Caco-2 (cell line): ENCODE measurements at places on chromosomes 16 and 17. TPM values are rescaled to one million over a fixed set of nuclear protein-coding genes. Genes with fewer than 3 reads are reported as not detected.

Gene SOX15
- 0.53 TPM in 1 of 2 replicates, not detected in the other for total RNA-seq

DNA sequence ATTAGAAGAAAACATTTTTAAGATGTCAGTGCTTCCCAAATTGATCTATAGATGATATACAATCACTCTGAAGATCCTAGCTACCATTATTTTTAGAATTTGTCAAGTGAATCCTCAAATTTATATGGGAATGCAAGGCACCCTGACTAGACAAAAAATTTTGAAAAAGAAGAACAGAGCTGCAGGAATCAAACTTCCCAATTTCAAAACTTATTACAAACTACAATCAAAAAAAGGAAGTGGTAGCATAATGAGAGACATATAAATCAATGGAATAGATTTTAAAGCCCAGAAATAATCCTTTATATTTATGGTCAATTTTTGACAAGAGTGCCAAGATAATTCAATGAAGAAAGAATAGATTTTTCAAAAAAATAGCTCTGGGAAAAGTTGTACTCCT, 198.3 kb upstream of the KCNJ16 start:
- no peak for DNase-seq

GRCh38 chr16:10622036-10622921, 41.9 kb upstream of the EMP2 start:
- DNase-seq, result peak; percentile 94

GRCh38 chr17:41403404-41404023, 6.1 kb upstream of the KRT31 start:
- DNase-seq, result no peak

- DNase-seq, result no peak
These were observed 124.5 kb upstream of the ZFHX3 start for GRCh38 chr16:73172241-73172972.

GRCh38 chr17:40738553-40738952, 16.6 kb downstream of the KRT25 start:
- DNase-seq, result no peak

Gene KRTAP3-2
- total RNA-seq, result not detected in 2 replicates

DNA sequence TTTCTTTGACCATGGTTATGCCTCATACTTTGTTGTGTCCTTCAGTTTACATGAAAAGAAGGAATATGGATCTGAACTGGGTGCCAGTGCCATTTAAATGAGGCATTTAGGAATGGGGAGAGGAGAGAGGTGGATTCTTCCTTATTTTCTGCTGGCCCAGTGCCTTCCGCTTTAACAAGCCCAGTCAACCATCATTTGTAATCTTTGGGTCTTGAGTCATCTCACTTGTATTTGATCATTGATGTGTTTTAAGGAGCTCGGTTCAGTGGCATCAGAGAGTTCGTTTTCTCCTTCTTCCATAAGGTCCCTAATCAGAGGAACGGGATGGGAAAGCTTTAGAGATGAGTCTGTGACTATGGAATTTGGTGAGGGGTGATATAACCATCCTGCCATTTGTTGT, 334.9 kb downstream of the WWOX start:
- no peak for DNase-seq

- no peak for DNase-seq
These were observed 5.0 kb downstream of the ARL6IP1 start for GRCh38 chr16:18796377-18796776.

GRCh38 chr17:2181897-2182448, 121.6 kb downstream of the SMG6 start:
- DNase-seq, result no peak

DNA sequence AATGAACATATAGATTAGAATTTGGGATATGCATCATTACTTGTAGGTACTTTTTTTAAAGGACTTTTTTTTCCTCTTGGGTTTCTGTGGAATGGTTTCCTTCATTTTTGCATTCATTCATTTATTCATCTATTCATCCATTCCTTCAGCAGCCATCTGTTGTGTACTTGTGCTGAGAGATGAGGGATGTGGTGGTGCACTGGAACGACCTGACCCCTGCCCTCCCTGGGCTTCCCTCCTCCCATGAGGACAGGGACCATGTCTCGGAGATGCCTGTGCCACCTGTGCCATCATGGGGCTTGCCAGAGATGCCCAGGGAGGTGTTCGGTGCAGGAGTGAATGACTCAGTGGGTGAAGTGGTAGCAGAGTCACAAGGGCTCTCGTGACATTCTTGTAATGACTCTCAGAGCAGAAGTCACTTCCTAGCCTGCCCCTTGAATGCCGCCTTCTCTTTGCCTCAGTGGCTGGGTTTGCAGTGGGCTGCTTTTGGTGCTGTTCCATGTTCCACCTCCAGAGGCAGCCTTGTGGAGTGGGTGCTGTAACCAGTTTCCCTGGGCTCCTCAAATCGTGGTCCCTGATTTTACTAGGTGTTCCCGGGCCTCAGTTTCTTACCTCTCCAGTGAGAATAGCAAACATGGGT, 43.9 kb downstream of the CLEC16A start:
- no peak for DNase-seq

DNA sequence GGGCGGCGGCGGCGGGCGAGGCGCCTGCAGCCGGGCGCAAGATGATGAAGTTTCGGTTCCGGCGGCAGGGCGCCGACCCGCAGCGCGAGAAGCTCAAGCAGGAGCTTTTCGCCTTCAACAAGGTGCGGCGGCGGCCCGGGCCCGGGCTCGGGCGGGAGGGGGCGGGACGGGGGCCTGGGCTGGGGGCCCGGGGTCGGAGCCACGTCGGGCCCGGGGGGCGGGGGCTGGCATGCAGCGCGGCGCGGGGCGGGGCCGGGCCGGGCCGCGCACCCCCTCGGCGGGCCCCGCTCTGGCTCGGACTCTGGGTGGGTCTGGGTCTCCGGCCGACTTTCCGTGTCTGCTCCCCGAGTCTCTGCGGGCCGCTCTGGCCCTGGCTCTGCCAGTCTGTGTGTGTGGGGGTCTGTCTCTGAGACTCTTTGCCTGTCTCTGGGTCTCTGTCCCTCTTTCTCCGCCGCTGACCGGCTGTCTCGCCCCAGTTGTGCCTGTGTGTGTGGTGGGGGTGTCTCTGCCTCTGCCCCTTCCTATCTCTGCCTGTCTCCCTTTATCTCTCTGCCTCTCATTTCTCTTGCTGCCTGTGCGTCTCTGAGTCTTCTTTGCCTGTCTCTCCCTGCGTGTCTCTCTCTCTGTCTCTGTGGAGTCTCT, 328 bp downstream of the LLGL1 start:
- no peak for DNase-seq

Gene DVL2
- 38.3 and 41.3 TPM in 2 replicates for total RNA-seq

Gene PLXDC1
- 0.14 and 0.44 TPM in 2 replicates for total RNA-seq

Gene PEMT
- total RNA-seq, result 29.5 and 32.1 TPM in 2 replicates

DNA sequence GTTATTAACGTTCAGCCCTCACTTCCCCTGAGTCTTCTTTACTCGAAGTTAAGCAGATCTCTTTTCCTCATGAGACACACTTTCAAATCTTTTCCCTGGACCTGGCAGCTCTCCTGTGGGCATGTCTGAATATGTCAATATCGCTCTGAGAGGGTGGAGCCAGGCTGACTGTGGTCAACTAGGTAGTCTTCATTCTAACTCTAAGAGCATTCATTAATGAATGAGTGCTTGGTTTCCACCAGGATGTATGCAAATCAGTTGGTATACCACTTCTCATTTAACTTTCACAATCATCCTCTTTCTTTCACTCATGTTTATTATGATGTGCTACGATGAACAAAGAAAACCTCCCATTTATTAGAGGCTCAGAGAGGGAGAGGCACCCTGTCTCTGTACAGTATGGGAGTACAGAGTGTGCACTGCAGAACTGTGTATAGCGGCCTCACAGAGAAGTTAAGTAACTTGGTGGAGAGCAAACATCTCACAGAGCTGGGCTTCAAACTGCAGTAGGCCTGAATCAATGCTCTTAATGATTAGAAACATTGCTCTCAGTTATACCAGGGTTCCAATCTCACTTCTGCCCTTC, 39.9 kb downstream of the OTOA start:
- DNase-seq, result no peak

Gene RGS11
- 5.3 and 8.9 TPM in 2 replicates for total RNA-seq

GRCh38 chr16:49590166-49590871, 216.7 kb downstream of the C16orf78 start:
- DNase-seq, result no peak

GRCh38 chr16:82152196-82152595, 17.8 kb downstream of the MPHOSPH6 start:
- DNase-seq, result no peak

Gene BIRC5
- 82.0 and 88.8 TPM in 2 replicates for total RNA-seq

GRCh38 chr17:76789235-76789788, 51.4 kb downstream of the MFSD11 start:
- DNase-seq, result peak; percentile 63

DNA sequence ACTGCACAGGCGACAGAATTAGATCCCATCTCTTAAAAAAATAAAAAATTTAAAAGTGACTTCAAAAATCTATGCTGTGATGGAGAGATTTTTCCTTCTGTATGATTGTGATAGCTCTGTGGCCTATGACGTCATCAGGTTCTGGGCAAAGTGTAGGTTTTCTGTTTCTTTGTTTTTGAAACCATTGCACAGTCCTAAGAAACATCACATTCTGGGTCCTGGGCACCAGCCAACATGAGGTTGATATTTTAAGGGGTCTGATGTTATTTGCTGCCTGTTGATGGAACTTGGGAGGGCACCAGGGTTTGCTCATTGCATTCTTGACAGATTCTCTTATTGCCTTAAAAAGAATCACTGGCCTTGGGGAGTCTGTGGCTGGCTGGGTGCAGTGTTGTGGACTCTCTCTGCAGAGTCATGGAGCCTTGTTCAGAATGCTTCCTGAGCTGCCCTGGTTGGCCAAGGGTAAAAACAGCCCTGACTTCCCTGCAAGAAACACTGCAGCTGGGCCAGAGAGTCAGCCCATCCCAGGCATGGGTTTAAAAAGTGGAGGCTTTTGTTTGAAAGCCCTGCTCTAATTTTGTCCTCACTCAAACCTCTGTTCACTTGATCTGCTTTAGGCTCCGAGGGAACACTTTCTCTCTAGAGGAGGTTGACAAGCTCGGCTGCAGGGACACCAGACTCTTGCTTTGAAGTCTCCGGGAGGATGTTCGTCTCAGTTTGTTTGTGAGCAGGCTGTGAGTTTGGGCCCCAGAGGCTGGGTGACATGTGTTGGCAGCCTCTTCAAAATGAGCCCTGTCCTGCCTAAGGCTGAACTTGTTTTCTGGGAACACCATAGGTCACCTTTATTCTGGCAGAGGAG, 10.5 kb upstream of the CYLD start:
- DNase-seq, result no peak

Gene SLC16A6
- total RNA-seq, result 0.95 and 1.0 TPM in 2 replicates

DNA sequence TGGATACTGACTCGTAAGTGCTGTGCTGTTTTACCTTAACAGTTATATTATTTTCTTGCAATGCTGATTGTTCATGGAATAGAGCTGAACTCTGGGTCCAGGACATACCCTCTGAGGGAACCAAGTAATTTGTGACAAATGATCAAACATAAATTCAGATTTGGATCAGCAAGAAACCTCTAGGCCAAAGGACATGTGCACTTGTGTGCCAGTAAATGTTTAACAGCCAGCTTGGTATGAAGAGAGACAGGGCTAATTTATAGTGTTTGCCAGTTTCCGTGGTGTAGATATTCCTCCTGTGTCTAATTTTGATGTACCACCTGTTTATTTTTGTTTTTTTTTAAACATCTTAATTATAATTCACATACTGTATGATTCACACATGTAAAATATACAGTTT, 30.8 kb upstream of the MRC2 start:
- DNase-seq, result no peak

Gene KCNJ18
- not detected in 2 replicates for total RNA-seq

Gene CHST6
- total RNA-seq, result 1.1 and 1.3 TPM in 2 replicates

Gene ACSM2A
- total RNA-seq, result not detected in 2 replicates
